ENCODE measurements at places on chromosomes 1 and 21.
A peak's percentile ranks its signal among the peaks of the same experiment; 100 is the strongest.

- DNase-seq, result no peak
Observed at GRCh38 chr1:201393076-201393475, 6.0 kb downstream of the LAD1 start.

- DNase-seq, result no peak
Observed at GRCh38 chr1:174769961-174770549, 229.7 kb upstream of the CACYBP start.

- DNase-seq, result no peak
Observed at GRCh38 chr1:44262414-44262813, 49.1 kb downstream of the DMAP1 start.

GRCh38 chr1:159826441-159827101 lies at the start of gene SLAMF8:
SLAMF8 (plus strand) TSS chr1:159826873; CDS start chr1:159826899, 26 bp downstream.
- peak; percentile 17 for DNase-seq

DNA sequence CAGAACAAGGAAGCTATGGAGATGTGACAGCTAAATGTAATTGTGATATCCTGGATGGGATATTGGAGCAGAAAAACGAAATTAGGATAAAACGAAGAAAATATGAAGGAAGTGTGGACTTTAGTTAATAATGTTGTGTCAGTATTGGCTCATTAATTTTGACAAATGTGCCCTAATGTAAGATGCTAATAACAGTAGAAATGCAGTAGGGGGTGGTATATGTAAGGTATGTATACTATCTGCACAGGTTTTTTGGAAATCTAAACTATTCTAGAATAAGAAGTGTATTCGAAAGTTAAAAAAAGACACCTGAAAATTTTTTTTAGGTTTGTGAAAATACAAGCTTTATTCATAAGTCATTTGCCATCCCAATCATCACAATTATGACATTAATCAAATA lies 421.4 kb upstream of the B3GALT2 start:
- no peak for DNase-seq

DNA sequence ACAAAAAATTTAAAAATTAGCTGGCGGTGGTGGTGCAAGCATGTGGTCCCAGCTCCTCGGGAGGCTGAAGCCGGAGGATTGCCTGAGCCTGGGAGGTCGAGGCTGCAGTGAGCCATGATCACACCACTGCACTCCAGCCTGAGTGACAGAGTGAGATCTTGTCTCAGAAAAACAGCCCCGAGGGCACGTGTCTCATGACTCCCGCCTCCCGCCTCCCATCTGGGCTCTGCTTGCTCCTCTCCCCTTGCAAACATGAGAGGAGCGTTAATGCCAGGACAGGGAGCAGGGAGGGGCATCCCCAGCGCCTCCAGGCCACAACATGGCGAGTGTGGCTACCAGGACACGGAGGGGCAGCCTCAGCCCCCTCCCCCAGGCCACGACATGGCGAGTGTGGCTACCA lies 28.3 kb downstream of the FAAP20 start:
- DNase-seq, result no peak

DNA sequence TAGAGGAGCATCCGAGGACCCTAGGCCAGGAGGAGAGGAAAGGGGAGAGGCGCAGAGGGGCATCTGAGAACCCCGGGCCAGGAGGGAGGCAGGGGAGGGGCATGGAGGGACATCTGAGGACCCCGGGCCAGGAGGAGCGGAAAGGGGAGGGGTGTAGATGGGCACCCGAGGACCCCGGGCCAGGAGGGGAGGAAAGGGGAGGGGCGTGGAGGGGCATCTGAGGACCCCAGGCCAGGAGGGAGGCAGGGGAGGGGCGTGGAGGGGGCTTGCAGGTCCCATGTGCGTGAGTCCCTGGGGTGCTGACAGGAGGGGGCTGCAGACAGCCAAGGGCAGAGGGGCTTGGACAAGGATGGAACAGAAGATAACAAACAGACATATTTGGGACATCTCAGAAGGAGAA lies 190.0 kb upstream of the ARHGEF16 start:
- DNase-seq, result no peak

DNA sequence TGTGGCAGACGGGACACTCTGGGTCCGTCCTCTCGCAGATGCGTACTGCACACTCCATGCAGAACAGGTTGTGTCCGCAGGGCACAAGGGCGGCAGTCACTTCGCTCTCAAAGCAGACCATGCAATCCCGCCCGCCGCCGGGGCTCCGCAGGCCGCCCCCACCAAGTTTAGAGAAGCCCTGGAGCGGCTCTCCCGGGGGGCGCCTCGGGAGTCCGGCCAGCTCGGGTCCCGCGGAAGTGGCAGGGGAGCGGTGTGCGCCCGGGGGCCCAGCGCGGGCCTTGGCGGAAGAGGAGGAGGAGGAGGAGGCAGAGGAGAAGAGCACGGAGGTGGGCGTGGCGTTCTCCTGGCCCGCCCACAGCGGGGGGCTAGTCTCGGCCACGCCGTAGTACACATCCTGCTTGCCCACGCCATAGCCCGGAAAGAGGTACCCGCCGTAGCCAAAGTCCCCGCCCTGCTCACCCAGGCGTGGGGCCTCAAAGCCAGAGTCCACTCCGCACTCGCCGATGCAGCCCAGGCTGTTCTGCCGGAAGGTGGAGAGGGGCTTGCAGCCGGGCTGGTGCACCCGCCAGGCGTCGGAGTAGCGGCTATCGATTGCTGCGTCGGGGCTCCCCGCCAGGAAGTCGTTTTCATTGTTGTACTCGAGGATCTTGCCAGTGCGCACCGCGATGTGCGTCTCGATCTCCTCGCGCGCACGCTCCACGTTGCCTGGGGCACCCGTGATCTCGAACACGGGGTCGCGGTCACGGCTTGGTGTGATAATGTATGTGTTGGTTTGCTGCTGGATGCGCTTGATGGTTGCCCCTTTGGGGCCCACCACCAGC lies 5.4 kb downstream of the MEX3A start:
- DNase-seq, result peak; percentile 47

- no peak for DNase-seq
Observed at GRCh38 chr1:172417557-172417956, 2.9 kb upstream of the C1orf105 start.

- DNase-seq, result no peak
Observed at GRCh38 chr21:44539046-44539445, 949 bp downstream of the KRTAP10-1 start.

- no peak for DNase-seq
Observed at GRCh38 chr1:218718977-218719376, 373.8 kb downstream of the TGFB2 start.

- no peak for DNase-seq
Observed at GRCh38 chr1:88979054-88979748, 13.2 kb downstream of the KYAT3 start.

DNA sequence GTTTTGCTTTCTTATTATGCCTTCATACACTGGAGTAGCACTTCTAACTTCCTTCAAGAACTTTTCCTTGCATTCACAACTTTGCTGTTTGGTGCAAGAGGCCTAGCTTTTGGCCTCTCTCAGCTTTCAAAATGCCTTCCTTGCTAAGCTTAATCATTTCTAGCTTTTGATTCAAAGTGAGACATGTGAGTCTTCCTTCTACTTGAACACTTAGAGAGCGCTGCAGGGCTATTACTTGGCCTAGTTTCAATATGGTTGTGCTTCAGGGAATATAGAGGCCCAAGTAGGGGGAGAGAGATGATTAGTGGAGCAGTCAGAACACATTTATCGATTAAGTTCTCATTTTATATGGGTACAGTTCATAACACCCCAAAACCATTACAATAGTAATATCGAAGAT lies 12.4 kb downstream of the ANGEL2 start:
- no peak for DNase-seq

- no peak for DNase-seq
Observed at GRCh38 chr1:7463526-7463925, 307.6 kb upstream of the VAMP3 start.

DNA sequence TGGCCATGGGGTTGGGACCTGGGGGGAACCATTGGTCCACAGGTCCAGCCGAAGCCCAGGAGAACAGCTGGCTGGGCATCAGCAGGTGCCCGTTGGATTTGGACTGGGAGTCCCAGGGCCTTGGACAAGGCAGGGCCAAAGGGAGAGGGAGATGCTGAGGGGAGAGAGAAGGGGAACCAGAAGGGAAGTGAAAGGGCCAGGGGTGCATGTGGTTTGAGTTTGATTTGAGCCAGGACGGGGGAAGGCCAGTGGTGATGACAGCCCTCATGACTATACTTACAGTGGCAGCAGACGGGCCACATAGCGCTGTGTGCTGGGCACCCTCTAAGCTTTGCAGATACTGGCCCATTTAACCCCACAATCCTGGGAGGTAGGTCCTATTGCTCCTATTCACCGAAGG lies 18.8 kb downstream of the AGRN start:
- DNase-seq, result no peak

- DNase-seq, result no peak
Observed at GRCh38 chr1:17655922-17656321, 99.2 kb upstream of the ACTL8 start.

DNA sequence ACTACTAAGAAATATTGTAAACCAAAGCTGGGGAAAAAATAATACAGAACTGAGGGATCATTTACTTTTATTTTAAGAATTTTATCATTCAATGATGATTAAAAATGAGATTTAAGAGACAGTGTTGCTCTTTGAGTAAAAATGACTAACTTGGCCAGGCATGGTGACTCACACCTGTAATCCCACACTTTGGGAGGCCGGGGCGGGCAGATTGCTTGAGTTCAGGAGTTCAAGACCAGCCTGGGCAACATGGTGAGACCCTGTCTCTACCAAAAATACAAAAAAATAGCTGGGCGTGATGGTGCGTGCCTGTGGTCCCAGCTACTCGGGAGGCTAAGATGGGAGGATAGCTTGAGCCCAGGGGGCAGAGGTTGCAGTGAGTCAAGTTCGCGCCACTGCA lies 21.8 kb upstream of the PLEKHO1 start:
- no peak for DNase-seq

- no peak for DNase-seq
Observed at GRCh38 chr1:99171184-99171813, 93.0 kb upstream of the PLPPR4 start.

- no peak for DNase-seq
Observed at GRCh38 chr1:236204039-236204438, 61.7 kb downstream of the GPR137B start.

GRCh38 chr1:182764029-182764727 lies 25.4 kb upstream of the NPL start:
- DNase-seq, result no peak

DNA sequence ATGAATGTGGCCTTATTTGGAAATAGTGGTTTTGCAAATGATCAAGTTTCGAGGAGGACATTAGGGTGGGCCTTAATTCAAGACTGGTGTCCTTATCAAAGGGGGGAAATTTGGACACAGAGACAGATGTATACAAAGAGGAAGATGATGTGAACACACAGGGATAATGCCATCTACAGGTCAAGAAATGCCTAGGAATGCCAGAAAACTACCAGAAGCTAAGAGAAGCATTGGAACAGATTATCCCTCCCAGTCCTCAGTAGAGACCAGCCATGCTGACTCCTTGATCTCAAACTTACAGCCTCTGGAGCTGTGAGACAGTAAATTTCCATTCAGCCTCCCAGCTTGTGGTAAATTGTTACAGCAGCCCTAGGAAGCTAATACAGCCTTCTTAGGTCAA lies 151.4 kb downstream of the PTGER3 start:
- no peak for DNase-seq

DNA sequence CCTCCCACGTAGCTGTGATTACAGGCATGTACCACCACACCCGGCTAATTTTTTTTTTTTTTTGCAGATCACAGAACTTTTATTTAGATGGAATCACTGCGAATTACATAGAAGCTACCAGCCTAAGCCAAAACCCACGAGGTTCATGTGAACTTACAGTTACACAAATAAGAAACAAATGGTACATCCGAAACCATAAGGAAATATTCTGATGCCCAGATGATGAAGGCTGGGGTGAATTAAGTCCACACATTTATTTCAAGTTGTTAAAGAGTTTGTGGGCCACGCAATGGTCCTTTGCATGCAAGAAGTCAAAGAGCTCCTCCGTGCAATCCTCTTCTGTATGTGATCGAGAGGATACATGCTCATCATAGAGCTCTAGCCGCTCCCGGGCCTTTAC lies 328 bp downstream of the UQCRHL start:
- no peak for DNase-seq

DNA sequence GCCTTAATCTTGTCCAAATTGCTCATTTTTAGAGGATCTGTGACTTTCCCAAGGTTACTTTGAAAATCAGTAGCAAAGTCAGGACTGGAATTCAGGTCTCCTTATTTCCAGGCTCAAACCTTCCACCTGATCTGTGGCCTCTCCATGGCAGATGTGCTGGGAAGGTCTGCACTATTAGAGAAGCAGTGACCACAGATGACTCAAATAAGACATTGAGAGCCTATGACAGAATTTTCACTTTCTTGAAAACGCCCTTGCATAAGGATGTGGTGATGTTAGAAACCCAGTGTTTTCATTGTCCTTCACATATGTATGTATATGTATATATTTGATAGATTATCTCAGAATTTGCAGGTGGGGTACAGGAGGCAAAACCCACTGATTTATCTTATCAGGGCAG lies 45.3 kb downstream of the TTC39A start:
- DNase-seq, result no peak

- DNase-seq, result no peak
Observed at GRCh38 chr1:157577420-157577819, 20.5 kb downstream of the FCRL4 start.

DNA sequence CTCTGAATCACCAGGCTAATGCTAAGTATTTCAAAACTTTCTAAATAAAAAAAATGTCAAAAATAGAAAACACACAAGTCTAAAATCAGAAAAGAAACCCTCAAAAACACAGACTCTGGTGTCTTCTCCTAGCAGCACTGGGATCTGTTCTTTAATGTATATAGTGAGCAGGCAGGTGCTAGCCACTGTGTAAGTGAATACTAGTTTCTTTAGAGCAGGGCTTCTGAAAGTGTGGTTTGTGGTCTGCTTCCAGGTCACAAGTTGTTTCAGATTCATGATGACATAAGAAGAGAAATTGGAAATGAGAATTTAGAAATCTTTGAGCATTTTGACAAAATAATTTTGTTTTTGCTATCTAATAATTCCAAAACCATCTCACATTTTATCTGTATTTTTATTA lies 763.1 kb downstream of the USP25 start:
- no peak for DNase-seq

DNA sequence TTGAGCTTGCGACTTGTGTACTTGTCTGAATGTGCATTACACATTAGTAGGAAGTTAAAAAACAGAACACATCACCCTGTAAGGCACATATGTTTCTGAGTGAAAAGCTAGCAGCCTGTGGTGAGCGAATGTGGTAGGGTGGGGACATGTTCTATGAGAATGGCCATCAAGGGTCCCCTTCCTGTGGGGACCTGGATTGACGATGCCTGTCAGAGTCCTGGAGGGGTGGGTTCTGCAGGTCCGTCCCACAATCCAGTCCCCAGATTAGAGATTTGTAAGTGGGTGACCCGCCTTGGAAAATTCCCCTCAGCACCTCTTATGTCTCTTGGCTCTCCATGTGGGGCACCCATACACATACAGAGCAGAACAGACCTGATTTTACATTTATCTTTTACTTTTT lies 40.0 kb downstream of the MTARC1 start:
- DNase-seq, result no peak

- peak; percentile 76 for DNase-seq
Observed at GRCh38 chr21:38140207-38140903, 116.4 kb upstream of the KCNJ15 start.

GRCh38 chr1:191953526-191953925 lies 204.7 kb upstream of the RGS18 start:
- DNase-seq, result no peak

GRCh38 chr1:29912425-29912824 lies 676.1 kb downstream of the PTPRU start:
- no peak for DNase-seq

GRCh38 chr1:29362764-29363163 lies 126.4 kb downstream of the PTPRU start:
- no peak for DNase-seq

GRCh38 chr1:155171836-155172731 lies 1.0 kb downstream of the KRTCAP2 start:
- no peak for DNase-seq

GRCh38 chr1:41868241-41868998 lies 50.3 kb downstream of the HIVEP3 start:
- DNase-seq, result no peak
